Activated T-cell treated with anti-CD3 and anti-CD28 coated beads, Interleukin-2, amount 50 U/mL, for 72 hours (primary cell): ENCODE measurements at places on chromosomes 1 and 21.

- DNase-seq, result no peak
Measured at GRCh38 chr1:228021355-228022030, 14.7 kb downstream of the WNT3A start.

- DNase-seq, result no peak
Measured at GRCh38 chr1:193415256-193415655, 228.8 kb upstream of the B3GALT2 start.

- DNase-seq, result no peak
Measured at GRCh38 chr1:23102289-23102688, 66.4 kb downstream of the LUZP1 start.

- no peak for DNase-seq
Measured at GRCh38 chr1:246511203-246511602, 4.1 kb upstream of the SMYD3 start.

DNA sequence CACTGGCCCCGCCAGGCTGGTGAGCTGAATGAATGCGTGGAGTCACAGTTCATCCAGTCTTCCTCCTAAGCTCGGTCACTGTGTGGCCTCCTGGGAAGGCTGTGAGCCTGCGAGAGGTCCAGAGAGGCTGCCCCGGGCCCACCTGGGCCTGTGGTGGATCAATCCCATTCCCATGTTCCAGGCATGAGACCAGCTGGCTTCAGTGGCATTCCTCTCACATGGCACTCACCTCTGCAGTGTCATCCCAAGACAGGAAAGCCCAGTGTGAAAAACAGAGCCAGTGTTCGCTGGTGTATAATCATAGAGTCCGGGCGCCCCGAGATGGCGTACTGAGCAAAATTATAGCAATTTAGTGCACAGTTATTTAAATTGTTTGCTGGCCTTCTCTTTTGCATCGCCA, 37.6 kb upstream of the EPHA8 start:
- DNase-seq, result no peak

- no peak for DNase-seq
Measured at GRCh38 chr1:12629511-12629956, 11.5 kb upstream of the DHRS3 start.

DNA sequence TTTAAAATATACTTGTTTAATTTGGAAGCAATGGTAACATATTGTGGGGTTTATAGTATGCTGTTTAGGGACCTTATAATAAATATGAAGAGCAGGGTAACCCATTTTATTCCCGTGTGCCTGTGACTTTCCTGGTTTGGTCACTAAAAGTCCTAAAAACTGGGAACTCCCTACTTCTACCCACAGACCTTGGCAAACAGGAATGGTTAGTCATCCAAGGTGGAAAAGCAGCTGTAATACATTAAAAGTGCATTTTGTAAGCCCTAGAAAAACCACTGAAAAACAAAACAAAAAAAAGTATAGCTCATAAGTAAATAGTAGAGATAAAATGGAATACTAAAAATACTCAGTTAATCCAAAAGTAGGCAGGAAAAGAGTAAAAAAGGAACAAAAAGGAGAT, 538.9 kb downstream of the LMO4 start:
- no peak for DNase-seq

- DNase-seq, result no peak
Measured at GRCh38 chr21:45341261-45341660, 53.6 kb upstream of the POFUT2 start.

GRCh38 chr1:12692967-12693782, 22.7 kb upstream of the AADACL3 start:
- no peak for DNase-seq

DNA sequence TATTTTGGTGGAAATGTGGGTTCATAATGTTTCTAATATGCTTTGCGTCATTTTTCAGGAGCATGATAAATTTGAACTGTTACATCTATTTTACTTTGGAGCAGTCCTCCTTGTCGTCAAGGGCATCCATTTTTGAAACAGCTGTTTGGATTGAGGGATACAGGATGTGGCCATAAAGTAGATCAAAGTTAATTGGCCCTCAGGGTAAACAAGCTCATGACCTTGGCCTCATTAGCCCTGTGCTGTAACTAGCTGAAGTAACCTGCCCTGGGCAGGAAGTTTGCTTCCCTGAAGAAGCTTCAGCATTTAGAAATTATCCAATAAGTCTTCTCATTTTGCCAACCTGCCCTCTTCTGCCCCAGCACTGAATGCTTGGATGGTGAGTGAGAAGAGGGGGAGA, 24.8 kb upstream of the RGL1 start:
- DNase-seq, result no peak

DNA sequence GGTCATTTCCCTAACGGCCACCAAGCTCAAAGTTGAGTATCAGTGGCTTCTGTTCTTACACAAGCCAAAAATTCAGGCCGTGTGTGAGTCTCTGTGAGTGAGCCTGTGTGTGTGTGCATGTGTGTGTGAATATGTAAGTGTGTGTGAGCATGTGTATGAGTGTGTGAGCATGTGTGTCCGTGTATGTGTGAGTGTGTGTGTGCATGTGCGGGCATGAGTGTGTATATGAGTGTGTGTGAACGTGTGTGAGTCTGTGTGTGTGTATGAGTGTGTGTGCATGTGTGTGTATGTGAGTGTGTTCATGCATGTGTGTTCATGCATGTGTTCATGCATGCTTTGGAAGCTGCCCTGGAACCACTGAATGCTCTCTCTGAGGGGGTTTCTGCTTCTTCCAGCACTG, 105.7 kb downstream of the AJAP1 start:
- no peak for DNase-seq
